ENCODE measurements at places on chromosomes 6 and 20. TPM values are rescaled to one million over a fixed set of nuclear protein-coding genes. Genes with fewer than 3 reads are reported as not detected.

Gene SMAP1
- total RNA-seq = 47.4 TPM

Gene SOX18
- total RNA-seq = not detected

Gene C6orf52
- not detected for total RNA-seq

Gene NKAIN4
- not detected for total RNA-seq

Gene UCKL1
- 48.9 TPM for total RNA-seq

Gene BTBD9
- total RNA-seq = 20.6 TPM

Gene PPP1R16B
- total RNA-seq = 21.5 TPM

Gene DNMT3B
- 0.34 TPM for total RNA-seq

Gene GNAS-AS1
- 0.92 TPM for total RNA-seq

Gene ASIP
- not detected for total RNA-seq

Gene DLK2
- total RNA-seq = 1.6 TPM

Gene ZNF334
- total RNA-seq = 0.71 TPM

Gene PDE10A
- total RNA-seq = not detected

Gene PRR18
- total RNA-seq = not detected

Gene BPIFB4
- not detected for total RNA-seq

Gene TAF11
- total RNA-seq = 29.4 TPM

Gene AK9
- total RNA-seq = 11.5 TPM

Gene RAD21L1
- 0.81 TPM for total RNA-seq

Gene SFTA2
- not detected for total RNA-seq

Gene DEF6
- 225 TPM for total RNA-seq

Gene C20orf141
- not detected for total RNA-seq

Gene IMPG1
- not detected for total RNA-seq

Gene DEFB124
- not detected for total RNA-seq

Gene SASH1
- total RNA-seq = 0.24 TPM

Gene RGS17
- total RNA-seq = not detected
